ENCODE measurements at places on chromosomes 13 and 19.

GRCh38 chr13:63629591-63629990, 2213.9 kb upstream of the PCDH20 start:
- no peak for DNase-seq

- peak; percentile 61 for DNase-seq
These were observed 18.7 kb downstream of the CACNG7 start for GRCh38 chr19:53927739-53928138.

GRCh38 chr19:49771674-49772139, 4.9 kb downstream of the AP2A1 start:
- DNase-seq: no peak

GRCh38 chr13:37905736-37906135, 36.2 kb upstream of the TRPC4 start:
- DNase-seq: no peak

DNA sequence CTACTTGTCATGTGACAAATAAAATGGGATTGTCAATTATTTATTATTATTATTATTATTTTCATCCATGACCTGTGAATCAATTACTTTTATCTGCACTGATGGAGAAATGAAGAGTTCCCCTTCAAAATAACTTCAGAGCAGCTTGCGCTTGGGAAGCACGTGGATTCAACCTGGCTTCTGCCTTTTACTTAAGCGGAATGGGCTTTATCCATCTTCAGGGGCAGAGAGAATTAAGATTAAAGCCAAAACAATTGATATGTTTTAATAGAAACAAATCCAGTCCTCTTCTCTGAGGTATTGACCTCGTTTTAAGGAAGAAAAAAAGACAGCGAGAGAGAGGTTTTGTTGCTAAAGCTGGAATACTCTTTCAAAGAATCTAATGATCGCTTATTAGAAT, 876 bp downstream of the SACS start:
- no peak for DNase-seq

GRCh38 chr19:35495107-35496064, 5.1 kb upstream of the KRTDAP start:
- peak; percentile 64 for DNase-seq

GRCh38 chr13:50691176-50691680, 152.3 kb downstream of the DLEU7 start:
- no peak for DNase-seq

- no peak for DNase-seq
These were observed 46.3 kb downstream of the POLR1D start for GRCh38 chr13:27667946-27668345.

- no peak for DNase-seq
These were observed 172.1 kb upstream of the RFC3 start for GRCh38 chr13:33645591-33646554.

DNA sequence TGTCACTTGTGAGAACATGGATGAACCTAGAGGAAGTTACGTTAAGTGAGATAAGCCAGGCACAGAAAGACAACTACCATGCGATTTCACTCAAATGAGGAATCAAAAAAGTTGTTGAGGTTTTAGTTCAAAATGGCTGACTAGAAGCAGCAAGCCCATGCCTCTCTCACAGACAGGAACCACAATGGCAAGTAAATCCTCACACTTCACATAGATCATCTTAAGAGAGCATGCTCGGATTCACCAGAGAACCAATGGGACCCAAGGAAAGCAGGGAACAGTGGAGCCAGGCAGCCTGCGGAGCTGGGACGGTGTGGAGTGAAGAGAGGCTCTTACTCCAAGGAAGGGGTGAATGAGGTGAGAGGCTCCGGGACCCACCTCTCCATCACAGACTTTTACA, 581.0 kb downstream of the UQCRFS1 start:
- no peak for DNase-seq

DNA sequence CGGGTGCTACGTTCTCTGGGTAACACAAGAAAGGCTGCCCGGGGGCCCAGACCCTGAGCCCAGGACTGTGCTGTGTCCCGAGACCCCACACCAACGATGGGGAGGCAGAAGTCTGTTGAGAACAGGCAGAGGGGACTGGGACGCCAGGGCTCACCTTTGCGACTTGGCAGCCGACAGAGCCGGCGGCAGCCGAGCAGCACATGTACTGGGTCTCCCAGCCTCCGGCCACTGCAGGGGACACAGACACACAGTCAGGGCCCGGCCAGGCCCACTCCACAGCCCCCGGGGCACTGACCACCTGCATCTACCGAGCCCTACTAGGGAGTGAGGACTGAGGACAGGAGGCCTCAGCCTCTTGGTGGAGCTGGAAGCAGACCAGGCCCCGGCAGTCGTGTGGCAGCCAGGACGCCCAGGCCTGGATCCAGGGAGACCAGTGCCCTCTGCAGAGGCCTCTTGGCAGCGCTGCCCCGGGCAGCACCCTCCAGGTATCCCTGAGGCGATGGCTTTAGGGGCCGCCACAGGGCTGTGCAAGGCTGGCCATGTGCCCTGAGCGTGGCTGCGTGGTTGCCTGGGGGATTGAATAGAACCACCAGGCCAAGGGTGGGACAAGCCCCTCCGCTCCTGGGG, 5.6 kb upstream of the ATP8B3 start:
- no peak for DNase-seq

- no peak for DNase-seq
These were observed 8.4 kb downstream of the IGFL3 start for GRCh38 chr19:46116121-46116520.

GRCh38 chr13:75607447-75607846, 28.7 kb upstream of the LMO7 start:
- DNase-seq: no peak

DNA sequence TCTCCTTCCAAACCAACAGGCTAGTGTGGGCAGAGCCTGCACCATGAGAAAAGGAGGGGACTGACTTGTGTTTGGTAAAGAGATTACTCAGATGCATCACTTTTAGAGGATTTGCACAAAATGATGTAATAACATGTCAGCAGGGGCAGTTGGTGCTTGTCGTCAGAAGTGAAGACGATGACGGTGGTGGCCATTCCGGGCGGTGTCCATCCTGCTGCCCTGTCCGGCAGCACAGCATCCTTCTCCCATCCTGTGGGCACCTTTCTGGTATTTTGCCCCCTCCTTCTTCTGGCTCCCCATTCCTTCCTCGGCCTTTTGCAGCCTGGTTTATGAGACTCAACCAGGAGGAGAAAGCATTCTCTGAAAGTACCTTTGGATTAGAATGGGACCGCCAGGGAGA, 160.1 kb downstream of the TEX29 start:
- no peak for DNase-seq

- no peak for DNase-seq
These were observed 166.6 kb downstream of the NDFIP2 start for GRCh38 chr13:79647533-79647932.

GRCh38 chr19:4516199-4516938, 1.9 kb downstream of the PLIN4 start:
- no peak for DNase-seq

GRCh38 chr19:19170053-19170872, at the start of gene MEF2B:
TSS of gene MEF2B (minus strand) at chr19:19170263. CDS start at chr19:19150735, 19,528 bp downstream.
- peak; percentile 86 for DNase-seq

DNA sequence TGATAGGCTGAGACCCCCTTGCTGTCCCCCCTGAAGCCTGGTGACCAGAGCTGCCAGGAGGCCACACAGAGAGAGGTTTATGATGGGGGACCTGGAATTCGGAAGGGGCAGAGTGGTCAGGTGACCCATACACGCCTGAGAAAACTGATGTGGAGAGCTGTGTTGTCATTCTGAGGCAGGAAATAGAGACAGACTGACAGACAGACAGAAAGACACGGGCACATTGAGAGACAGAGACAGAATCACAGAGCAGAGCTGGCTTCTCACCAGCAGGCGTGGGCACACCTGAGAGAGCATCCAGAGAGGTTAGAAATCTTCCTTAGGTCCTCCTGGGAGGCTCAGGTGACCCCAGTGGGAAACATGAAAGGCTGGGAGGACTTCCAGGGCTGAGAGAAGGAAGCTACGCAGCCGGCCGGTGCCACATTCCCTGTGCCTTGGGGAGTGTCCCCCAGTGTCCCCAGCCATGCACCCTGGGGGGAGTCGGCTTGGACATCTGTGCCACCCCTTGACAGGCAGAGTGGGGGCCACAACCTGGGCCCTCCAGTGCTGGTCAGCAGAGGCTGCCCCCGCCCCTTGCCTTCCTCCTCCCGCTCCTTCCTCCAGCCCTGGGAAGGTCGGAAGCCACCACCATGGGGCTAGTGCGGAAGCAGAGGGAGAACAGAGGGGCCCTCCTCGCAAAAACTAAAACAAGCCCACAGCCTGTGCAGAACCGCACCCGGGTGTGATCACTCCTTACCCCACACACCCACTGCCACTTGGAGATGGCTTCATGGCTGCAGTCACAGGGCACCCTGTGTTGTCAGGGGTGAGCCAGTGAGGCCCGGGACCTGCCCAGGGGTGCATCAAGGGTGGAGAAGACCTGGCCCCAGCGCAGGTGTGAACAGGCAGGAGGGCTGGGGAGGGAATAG, 2.2 kb downstream of the FFAR1 start:
- DNase-seq: no peak

DNA sequence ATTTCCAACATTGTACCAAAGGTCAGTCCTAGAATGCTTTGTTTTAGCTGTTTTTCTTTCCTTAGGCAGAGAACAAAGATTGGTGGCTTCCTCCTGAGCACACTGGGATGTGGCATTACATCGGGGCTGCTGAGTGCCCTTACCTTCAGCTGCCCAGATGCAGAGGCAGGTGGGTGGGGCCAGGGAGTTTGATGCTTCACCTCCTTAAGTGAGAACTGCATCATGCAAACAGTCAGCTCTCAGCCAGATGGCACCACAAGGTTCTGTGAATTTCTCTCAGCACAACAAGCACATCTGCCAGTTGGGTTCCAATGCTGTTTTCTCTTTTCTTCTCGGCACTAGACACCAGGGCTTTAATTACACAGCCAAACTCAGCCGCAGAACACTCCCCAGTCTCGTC, 87.4 kb upstream of the UBL3 start:
- DNase-seq: peak; percentile 69

- DNase-seq: no peak
These were observed 26.1 kb upstream of the EEF1AKMT1 start for GRCh38 chr13:20799726-20800416.

DNA sequence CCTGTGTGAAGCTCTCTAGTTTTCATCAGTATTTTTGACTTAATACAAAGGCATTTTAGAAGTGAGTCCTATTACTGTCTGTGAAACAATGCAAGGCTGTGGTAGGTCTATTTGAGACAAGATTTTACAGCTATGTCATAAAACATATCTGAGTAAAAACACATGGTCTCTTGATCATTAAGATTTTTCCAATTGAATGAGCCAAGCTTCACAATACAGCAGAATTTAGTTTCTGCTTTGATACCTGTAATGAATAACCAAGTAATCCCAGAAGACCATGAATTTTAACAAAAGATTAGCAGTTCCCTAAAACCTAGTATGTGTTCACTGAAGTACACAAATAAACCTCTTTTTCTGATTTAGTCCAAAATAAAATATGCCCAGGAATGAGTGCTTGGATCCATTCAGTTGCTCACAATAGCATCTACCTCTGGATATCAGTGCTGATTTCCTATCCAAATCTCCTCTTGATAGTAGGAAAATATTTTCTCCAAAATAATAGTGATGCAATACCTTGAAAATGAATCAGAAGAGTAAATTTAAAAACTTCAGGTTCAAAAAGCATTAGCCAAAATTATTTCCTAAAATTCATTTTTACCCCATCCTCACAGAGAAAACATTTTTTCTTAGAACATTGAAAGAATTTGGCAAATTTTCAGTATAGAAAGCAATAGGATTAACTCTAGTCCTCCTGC, 533.5 kb upstream of the SGCG start:
- no peak for DNase-seq

GRCh38 chr13:113922412-113923118, 51.3 kb downstream of the C13orf46 start:
- DNase-seq: no peak

DNA sequence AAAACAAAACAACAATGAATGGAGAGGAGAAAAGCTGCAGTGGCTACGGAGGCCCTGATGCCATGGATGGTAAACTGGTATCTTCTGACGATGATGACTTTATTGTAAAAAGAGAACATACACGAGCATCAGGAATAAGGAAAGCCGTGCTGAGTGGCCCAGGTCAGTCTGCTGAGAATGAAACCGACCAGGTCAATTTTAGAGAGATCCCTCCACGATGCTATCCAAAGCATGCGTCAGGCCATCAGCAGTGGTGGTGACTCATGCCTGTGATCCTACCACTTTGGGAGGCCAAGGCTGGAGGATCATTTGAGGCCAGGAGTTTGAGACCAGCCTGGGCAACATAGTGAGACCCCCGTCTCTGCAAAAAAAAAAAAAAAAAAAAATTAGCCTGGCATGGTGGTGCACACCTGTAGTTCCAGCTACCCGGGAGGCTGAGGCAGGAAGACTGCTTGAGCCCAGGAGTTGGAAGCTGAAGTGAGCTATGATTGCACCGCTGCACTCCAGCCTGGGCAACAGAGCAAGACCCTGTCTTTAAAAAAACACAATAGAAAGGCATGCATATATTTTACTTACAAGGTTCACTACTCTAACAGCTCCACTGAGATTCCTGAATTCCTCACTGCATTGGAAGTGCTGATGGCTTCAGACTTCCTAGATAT, 62.3 kb downstream of the GADD45B start:
- no peak for DNase-seq

DNA sequence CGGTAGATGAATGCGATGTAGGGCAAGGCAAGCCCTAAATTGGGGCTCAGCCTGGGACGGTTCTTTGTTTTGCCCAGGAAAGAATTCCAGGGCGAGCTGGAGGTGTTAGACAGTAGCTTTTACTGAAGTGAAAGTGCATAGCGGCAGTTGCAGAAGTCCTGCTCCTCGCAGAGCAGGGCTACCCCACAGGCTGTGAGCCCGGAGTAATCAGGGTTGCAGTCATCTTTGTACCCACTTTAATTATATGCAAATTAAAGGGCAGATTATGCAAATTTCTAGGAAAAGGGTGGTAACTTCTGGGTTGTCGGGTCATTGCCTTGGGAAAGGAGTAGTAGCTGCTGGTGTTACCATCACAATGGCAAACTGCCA, 30.5 kb downstream of the VAV1 start:
- DNase-seq: no peak

GRCh38 chr13:90591260-90591926, 756.1 kb upstream of the MIR17HG start:
- DNase-seq: no peak

DNA sequence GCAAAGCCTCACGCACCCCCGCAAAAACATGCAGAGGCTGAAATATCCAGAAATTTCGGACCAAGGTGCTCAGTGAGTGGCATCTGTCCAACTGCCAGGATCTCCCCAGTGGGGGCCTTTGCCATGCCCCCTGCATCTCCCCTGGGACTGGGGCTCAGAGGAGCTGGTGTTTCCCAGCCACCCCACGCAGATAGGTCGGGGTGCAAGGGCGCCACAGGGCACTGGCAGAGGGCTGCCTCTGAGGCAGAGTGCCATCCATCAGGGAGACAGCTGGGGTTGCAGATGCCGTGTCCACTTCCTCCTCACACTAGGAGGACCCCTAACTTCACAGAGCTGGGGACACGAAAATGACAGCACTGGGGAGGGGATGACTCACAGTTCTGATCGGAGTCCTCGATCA, 26.3 kb downstream of the IZUMO4 start:
- DNase-seq: no peak

- DNase-seq: no peak
These were observed 36.1 kb upstream of the EIF3G start for GRCh38 chr19:10155839-10156238.

All from activated CD4-positive, alpha-beta T cell treated with anti-CD3 and anti-CD28 coated beads, Interleukin-2, amount 10 ng/mL, durations not matched to agents 7 days and 5 days (primary cell).